Activated T-helper 17 cell treated with anti-CD3 and anti-CD28 coated beads, Interleukin-2, amount 50 U/mL, for 72 hours (primary cell): ENCODE measurements at places on chromosomes 12 and 14.
A peak's percentile ranks its signal among the peaks of the same experiment; 100 is the strongest.

GRCh38 chr12:97194546-97194945 lies 268.1 kb upstream of the RMST start:
- no peak for ATAC-seq

DNA sequence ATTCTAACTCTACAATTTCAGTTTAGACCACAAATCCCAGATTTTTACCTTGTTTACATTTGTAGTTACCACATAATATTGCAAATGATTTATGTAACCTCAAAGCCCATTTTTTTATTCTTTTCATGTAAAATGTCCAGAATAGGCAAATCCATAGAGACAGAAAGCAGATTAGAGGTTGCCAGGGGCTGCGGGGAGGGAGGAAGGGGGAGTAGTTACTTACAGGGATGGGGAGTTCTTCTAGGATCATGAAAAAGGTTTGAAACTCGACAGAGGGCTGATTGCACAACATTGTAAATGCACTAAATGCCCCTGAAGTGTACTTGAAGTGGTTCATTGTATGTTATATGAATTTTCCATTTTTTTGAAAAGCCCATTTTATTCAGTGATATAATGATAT lies 66.5 kb downstream of the PPP2R5C start:
- ATAC-seq = no peak

DNA sequence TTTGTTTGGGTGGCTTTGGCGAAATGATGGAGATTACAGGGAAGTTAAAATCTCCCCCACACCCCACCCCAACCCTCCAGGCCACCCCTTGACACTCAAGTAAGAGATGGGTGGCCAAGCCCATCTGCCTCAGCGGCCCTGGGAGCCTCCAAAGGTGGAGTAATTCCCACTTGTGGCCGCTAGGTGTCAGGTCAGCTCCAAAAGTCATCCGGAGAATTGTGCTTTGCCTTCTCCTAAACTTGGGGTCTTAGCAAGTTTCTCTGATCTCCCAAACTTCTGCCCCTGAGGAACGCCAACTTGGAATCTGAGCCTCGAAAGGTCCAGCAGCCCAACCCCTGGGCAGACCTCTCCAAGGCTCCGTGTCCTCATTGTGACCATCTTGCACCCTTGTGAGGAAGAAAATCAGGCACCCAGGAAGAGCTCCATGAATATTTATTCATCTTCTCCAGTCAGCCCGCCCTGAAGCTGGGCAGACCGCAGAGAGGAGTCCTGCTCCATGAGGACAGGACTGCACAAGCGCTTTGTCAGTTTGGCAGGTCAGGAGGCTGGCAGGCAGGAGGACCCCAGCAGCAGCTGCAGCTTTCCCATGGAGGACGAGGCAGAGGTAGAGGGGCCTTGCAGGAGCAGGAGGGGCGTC lies 46.7 kb downstream of the LRRC74A start:
- peak; percentile 64 for ATAC-seq

GRCh38 chr12:121214855-121215745 lies 5.2 kb downstream of the P2RX4 start:
- peak; percentile 52 for ATAC-seq

DNA sequence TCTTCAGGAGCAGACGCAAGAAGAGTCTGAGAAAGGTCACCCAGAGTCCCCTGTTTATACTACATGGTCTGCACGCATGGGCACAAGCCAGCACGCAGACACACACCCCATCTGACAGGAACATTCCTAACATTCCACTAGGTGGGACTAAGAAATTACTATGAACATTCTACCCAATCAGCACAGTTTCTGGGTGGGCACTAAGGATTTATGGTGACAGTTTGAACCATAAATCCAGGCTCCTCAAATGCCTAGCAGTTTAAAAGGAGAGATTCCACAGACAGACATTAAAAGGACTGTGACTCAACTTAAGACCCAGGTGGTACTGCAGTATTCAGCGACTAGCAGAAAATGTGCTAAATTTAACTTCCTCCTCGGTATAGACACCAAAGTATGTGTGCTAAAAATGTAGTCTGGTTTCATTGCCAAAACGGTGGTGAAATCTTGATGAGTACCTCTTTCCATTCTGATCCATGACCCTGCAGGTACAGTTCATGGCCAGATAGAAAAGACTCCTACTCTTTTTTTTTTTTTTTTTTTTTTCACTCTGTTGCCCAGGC lies 16.2 kb downstream of the ABHD4 start:
- ATAC-seq = peak; percentile 28

- ATAC-seq = no peak
Observed at GRCh38 chr14:92198804-92199203, 77.0 kb downstream of the CPSF2 start.

DNA sequence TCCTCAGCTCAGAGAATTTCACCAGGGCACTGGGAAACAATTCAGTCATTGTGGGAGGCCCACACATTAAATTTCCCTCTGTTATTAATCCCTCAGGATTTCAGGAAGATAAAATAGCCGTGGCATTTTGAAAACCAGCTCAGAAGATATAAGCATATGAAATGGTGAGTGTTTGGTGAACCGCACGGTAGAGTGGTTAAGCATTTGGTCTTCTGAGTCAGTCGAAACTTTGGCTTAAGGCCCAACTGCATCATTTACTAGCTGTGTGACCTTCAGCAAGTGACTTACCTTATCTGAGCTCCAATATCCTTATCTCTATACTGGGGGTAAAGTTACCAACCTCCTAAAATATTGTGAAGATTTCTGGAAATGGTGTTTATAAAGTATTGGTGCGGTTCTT lies 5.2 kb upstream of the VRK1 start:
- no peak for ATAC-seq

DNA sequence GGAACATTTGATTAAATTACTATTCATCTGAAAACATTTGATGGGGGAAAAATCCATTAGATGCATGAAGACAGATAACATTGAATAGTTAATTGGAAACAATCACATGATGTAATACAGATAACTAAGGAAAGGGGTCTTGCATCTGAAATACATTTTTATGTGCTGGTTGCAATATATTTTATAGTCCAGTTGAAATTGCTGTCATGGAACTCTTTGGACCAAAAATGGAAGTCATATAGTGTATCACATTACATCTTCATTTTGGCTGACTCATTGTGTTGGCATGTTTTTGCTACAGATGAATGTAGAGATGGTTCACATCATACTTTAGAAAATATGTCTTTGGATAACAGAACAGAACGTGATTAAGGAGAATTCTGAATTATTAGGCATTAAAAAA lies 43.0 kb upstream of the GNPNAT1 start:
- ATAC-seq = no peak
